Naive thymus-derived CD8-positive, alpha-beta T cell (primary cell): ENCODE measurements at places on chromosomes 3 and 15. TPM values are rescaled to one million over a fixed set of nuclear protein-coding genes. Genes with fewer than 3 reads are reported as not detected.
A peak's percentile ranks its signal among the peaks of the same experiment; 100 is the strongest.

- no peak overlapping the region for H3K27ac ChIP-seq
- H3K36me3 ChIP-seq, result no peaks in the 10 kb centered on the region
- no peaks in the 10 kb centered on the region for H3K4me1 ChIP-seq
- no peak for DNase-seq
Observed at GRCh38 chr3:63034101-63034500, 158.9 kb upstream of the CADPS start.

DNA sequence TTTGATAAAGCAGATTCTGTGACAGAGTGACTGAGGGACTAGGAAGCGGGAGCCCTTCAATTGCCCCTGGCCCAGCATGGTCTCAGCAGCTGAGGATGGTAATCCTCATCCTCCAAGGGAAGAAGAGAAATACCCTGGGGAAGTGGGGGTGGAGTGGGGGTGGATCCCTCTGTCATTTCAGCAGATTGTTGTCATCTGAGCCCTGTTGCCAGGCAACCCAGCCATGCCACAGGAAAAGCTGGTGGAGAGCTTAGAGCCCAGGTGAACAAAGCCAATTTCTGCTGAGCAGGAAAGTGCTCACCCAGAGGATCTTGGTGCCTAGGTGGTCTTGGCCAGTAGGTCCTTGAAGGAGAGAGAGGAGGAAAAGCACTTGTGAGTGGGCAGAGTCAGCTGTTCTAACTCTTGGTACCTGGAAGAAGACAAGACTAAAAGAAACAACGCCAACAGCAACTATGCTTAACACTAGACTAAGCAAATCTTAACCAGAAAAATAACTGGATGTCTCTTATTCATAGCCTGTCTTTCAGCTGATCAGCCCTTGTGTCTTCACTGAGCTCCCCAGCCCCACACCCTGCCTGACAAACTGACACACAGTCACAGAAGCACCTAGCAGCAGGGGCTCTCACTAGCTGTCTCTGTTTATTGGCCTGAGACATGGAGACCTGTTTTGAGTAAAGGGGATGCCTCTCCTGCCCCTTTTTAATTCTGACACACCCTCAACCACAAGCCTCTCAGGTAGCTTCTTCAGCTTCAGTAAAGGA lies 40.1 kb upstream of the DCLK3 start:
- H3K36me3 ChIP-seq, result peaks cover 22% of the 10 kb centered on the region
- H3K27me3 ChIP-seq, result peaks cover 26% of the 10 kb centered on the region
- no peak overlapping the region for H3K27ac ChIP-seq

DNA sequence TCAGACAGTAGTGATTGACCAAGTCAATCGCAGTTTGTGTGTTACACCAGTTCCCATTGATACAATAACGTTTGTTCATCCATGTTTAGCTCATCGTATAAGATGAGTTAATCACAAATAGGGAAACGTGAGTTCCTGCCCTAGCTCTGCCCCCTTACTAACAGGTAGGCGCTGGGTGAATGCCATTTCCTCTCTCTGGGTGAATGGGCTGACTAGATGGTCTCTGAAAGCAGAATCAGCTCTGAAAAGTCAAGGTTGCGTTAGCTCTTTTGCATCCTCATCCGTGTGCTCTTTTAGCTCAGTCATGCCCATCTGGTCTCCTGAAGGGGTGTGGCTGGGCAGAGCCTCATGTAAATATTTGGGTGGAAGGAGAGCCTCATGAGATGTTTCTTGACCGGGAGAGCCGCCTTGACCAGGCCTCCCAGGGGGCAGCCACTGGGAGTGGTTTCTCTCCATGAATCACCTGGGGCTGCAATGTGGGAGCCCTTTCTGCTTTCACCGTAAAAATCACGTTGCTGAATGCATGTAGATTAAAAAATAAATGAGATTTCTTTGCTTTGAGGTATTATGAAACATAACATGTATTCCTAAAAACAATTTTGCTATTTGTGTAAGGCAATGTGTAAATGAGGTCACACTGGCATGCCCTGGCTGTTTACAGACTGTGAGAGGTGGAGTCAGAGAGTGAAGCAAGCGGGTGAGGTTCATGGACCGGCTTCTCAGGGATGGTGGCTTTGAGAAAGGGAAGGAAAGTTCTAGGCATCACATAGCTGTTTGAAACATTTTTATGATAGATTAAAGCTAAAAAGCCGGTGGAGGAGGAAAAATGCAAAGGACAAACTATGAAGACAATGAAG lies 108.4 kb upstream of the RASGRP1 start:
- H3K27ac ChIP-seq, result peak overlapping the region; percentile 99
- H3K36me3 ChIP-seq, result no peaks in the 10 kb centered on the region
- no peaks in the 10 kb centered on the region for H3K27me3 ChIP-seq
- DNase-seq, result peak; percentile 71

GUCA1C gene
- total RNA-seq, result not detected

DNA sequence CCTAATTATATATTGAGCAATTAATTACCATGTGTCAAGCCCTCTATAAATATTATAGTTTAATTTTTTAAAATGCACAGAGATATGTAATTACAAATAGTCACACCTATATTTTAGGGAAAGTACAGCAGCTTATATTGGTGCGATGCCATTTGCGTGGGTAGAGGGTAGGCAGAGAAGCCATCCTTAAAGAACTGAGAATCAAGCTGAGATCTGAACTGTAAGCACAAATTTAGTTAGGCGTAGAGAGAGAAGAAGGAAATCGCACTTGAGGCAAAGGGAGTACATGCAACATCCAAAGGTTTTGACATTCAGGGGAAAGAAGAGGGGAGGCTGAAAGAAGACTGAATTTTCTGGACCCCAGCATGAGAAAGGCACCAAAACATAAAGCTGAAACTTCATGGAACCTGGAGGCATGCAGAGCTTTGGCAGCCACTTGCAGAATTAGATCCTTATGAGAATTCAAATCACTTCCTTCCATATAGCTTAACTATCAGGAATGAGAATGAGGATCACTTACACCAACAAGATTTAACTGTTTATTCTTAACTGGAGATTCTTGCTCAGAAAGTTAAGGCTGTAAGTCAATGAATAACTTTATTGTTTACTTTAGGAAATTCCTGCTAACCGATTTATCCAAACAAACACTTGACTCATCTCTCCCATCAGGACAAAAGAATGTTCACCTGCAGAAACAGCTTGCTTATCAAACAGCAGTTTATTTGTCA lies 114.3 kb downstream of the TGFBR2 start:
- H3K4me3 ChIP-seq, result no peak overlapping the region
- no peaks in the 10 kb centered on the region for H3K36me3 ChIP-seq
- H3K27ac ChIP-seq, result no peak overlapping the region
- no peak for DNase-seq

PLSCR5 gene
- total RNA-seq, result not detected

GOLGA8T gene
- total RNA-seq, result not detected

- H3K36me3 ChIP-seq, result peaks cover 14% of the 10 kb centered on the region
- H3K27ac ChIP-seq, result no peak overlapping the region
- no peaks in the 10 kb centered on the region for H3K4me1 ChIP-seq
- DNase-seq, result no peak
Observed at GRCh38 chr3:112579232-112579631, 17.4 kb downstream of the SLC35A5 start.

LSMEM2 gene
- total RNA-seq, result not detected

DNA sequence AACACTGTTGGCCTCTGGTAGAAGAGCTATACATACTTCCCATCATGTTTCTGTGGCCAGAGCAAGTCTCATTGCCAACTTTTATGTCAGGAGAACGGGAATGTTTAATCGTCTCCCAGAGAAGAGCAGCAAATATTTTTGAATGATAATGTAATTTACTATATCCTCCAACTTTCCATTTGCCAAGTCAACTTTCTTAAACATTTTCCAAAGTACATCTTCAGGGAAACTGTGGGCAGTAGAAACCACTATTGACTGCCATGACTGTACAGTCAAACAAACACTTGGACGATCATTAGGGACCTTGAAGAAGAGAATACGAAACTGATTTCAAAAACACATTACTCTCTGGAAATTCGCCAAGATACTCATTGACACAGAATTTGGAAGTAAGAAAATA lies 201.5 kb downstream of the GABRB3 start:
- H3K36me3 ChIP-seq, result no peaks in the 10 kb centered on the region
- no peak overlapping the region for H3K27ac ChIP-seq
- no peaks in the 10 kb centered on the region for H3K4me1 ChIP-seq
- H3K27me3 ChIP-seq, result no peaks in the 10 kb centered on the region
